Upper lobe of left lung (tissue), 6 donors: ENCODE measurements at places on chromosomes 16 and 17. TPM values are rescaled to one million over a fixed set of nuclear protein-coding genes. Genes with fewer than 3 reads are reported as not detected.

ST6GALNAC1 gene
- 19.4 TPM for total RNA-seq

SMIM5 gene
- total RNA-seq, result 1.9 TPM

ACACA gene
- total RNA-seq, result 82.5 TPM

SLC43A2 gene
- total RNA-seq, result 79.0 TPM

PRR35 gene
- total RNA-seq, result not detected

RNF213 gene
- total RNA-seq, result 207 TPM

IGSF6 gene
- 9.6 TPM for total RNA-seq

AATK gene
- 79.1 TPM for total RNA-seq

KRT222 gene
- not detected for total RNA-seq

KRTAP2-3 gene
- not detected for total RNA-seq

KRT31 gene
- not detected for total RNA-seq

CMTM2 gene
- not detected for total RNA-seq

NOD2 gene
- total RNA-seq, result 10.0 TPM

MT1E gene
- 240 TPM for total RNA-seq

ABCC3 gene
- 49.7 TPM for total RNA-seq

KRTAP4-9 gene
- total RNA-seq, result not detected
